Trophoblast cell (in vitro differentiated cells and primary cell): ENCODE measurements at places on chromosomes 1 and 21.
A peak's percentile ranks its signal among the peaks of the same experiment; 100 is the strongest.

DNA sequence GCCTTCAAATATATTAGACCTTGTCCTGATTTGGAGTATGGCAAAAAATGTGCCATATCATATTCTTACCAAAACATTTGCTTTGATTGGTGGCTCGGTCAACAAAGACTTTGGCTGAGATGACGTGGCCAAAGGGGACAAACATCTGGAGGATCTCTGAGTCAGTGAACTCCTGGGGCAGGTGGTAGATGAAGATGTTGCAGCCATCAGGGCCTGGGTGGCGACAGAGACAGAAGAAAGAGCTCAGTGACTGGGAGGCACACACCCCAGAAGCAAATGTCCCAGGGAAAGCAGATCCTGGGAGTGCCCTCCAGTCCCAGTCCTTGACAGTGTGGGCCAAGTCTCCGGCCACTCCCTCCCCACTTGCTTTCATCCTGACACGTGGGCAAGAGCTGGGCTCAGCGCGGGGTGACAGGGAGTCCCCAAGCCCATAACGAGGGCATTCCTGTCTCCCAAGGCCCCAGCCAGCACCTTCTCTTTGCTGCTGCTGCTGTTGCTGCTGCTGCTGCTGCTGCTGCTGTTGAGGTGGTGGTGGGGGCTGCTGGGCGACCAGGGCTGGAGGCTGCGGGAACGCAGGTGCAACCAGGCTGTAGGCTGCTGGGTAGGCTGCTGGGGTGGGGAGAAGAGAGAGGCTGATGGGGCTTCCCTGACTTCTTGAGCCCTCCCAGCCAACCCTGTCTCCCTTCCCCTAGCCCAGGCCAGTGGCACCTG lies 10.7 kb downstream of the CELF3 start:
- peak; percentile 40 for DNase-seq

GRCh38 chr1:61183471-61184039 lies 101.2 kb downstream of the NFIA start:
- no peak for DNase-seq

DNA sequence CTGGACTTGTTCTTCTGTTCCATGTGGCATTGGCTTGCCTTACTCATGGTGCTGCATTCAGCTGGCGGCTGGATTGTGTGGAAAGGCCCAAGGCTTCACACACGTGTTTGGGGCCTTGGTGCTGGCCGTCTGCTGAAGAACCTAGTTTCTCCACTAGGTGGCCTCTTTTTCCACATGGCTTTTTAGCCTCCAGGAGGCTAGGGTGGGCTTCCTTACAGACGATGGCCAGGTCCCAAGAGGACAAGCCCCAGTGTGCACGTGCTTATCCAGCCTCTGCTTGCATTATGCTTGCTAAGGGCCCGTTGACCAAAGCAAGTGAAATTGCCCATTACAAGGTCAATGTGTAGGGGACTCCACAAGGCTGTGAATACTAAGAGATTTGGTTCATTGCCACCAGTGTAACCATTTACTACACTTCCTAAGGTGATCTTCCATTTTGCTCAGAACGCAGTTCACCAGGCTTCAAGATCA lies 47.5 kb upstream of the FOXO6 start:
- DNase-seq = peak; percentile 21

DNA sequence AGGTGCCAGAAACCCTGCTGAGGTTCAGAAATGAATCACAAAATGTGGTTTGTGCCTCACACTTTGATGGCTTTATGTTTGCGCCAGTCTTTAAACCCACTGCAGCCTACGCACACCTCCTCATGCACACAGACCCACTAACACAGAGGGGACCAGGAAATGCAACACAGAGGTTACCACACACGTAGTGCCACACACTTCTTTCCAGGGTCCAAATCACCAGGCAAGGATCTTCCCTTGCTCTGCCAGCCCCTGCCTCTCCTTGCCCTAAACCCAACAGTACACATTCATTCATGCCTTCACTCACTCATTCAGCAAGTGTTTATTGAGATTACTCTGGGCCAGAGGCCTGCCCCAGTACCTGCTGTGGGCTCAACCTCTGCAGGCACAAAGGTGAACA lies 17.5 kb downstream of the MAB21L3 start:
- DNase-seq = no peak

DNA sequence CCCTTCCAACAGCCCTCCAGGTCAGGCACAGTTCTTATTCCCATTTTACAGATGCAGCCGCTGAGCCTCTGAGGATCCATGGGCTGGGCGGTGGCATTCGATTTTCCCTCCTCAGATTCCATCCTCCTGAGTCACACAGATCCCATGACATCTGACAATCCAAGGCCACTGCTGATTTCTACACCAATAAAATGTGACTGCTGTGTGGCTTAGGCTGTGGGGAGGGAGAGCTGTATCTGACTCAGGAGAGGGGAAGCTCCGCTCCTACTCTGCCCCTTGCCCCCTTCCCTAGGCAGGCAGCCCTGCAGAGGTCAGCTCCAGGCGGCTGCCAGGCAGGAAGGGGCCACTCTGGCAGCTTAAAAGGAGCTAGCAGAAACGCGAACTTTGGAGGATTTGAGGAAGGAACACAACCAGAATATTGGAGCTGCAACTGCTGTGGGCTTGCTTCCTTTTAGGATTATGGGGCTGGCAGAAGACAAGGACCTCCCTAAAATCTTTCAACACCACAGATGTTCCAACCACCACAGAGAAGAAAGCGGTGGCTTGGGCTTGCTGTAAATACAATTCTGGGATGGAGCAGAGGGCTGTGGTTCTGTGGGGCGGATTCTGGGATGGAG lies 50.0 kb downstream of the MRPL37 start:
- DNase-seq = peak; percentile 85

DNA sequence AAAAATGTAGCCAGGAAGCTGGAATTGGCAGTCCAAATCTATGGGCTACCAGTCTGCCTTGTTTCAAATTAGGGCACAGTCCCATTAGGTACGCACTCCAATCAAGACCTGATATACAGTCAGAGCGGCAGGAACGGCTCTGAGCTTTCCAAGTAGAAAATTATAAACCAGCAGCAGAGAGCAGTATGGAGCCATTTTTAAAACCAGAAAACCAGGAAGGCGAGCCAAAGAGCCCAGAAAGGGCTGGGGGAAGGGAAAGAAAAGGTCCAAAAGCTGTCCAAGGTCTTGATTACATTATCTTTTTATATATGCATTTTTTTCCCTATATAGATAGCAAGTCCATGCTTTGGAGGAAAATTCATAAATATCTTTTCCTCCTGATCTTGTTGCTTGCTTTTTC lies 719.0 kb downstream of the RWDD3 start:
- peak; percentile 10 for DNase-seq

DNA sequence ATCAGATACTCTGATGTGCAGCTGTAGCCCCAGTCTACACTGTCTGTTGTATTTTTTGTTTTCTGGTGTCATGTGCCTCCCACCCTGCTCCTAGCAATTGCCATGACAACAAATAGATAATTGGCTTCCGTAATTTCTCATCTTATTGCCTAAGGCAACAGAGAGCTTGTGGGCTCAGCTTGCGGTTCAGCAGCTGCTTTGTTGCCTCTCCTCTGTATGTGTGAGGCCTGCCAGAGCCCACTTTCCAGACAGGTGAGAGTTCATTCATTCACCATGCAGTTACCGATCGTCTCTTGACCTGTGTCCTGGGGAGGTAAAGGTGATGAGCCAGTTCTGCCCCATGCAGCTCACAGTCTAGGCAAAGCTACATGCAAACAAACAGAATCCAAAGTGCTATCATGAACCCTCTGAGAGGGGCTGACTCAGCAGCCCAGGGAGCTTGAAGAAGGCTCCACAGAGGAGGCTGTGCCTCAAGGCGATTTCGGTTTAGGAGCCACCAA lies 11.9 kb downstream of the LGALS8 start:
- no peak for DNase-seq

- no peak for DNase-seq
Observed at GRCh38 chr1:109639841-109640184, 16.1 kb upstream of the GSTM4 start.

DNA sequence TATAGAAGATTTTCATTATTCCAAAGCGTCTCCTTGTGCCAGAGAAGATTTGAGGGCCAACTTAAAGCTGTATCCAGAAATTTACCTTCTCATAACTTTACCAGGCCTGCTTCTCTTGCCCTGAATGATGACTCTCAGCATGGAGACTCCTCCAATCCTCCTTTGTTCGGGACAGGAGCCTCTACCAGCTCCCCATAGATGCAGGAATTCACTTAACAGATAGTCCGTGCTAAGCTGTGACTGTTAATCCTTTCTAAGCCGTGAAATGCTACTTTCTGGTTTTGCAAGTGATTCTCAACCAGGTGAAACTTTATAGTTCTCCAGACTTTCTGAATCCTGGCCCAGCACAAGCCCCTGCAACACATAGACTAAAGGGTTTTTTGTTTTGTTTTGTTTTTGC lies 31.8 kb upstream of the KCND3 start:
- DNase-seq = no peak

- DNase-seq = no peak
Observed at GRCh38 chr21:41367301-41367944, 5.6 kb downstream of the MX2 start.

- DNase-seq = no peak
Observed at GRCh38 chr1:116345011-116345410, 28.0 kb upstream of the ATP1A1 start.

DNA sequence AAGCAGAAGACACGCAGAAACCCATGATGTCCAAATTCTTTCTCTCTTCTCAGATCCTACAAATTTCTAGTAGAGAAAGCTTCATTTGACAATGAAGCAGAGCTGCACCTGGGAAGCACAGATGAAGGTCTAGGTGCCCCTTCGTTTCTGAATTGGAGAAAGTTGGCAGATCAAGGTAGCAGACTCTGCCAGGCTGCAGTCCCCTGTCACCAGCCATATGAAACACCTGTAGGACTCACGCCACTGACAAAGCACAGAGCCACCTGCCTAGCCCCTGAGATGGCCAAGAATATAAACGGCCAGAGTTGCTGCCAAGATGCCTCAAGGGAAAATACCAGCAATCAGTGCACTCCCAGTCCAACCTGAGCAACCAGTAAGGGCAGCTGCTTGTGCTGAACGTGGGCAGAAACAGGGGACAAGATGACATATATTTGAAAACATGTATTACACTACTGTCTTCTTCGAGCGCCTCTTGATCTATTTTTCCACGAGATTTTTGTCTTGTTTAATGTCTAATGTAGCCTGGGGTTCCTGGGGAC lies 20.6 kb upstream of the PLEKHA6 start:
- DNase-seq = peak; percentile 97

- DNase-seq = no peak
Observed at GRCh38 chr1:5903680-5904079, 88.5 kb downstream of the NPHP4 start.

DNA sequence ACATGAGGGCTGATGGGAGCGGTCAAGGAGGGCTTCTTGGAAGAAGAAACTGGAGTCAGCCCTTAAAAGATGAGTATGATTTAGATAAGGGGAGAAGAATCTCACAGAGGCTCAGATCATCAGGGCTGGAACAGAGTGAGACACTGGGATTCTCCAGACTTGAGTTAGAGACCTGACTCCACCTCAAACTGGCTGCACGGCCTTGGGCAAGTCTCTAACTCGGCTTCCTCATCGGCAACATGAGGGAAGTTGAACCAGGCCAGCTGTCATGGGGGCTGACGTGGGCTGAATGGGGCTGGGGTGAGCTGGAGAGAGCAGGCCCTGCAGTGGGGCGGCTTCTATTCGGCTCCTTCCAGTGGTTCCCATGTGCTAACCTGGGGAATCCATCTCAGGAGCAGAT lies 2.5 kb downstream of the C1QC start:
- peak; percentile 57 for DNase-seq

DNA sequence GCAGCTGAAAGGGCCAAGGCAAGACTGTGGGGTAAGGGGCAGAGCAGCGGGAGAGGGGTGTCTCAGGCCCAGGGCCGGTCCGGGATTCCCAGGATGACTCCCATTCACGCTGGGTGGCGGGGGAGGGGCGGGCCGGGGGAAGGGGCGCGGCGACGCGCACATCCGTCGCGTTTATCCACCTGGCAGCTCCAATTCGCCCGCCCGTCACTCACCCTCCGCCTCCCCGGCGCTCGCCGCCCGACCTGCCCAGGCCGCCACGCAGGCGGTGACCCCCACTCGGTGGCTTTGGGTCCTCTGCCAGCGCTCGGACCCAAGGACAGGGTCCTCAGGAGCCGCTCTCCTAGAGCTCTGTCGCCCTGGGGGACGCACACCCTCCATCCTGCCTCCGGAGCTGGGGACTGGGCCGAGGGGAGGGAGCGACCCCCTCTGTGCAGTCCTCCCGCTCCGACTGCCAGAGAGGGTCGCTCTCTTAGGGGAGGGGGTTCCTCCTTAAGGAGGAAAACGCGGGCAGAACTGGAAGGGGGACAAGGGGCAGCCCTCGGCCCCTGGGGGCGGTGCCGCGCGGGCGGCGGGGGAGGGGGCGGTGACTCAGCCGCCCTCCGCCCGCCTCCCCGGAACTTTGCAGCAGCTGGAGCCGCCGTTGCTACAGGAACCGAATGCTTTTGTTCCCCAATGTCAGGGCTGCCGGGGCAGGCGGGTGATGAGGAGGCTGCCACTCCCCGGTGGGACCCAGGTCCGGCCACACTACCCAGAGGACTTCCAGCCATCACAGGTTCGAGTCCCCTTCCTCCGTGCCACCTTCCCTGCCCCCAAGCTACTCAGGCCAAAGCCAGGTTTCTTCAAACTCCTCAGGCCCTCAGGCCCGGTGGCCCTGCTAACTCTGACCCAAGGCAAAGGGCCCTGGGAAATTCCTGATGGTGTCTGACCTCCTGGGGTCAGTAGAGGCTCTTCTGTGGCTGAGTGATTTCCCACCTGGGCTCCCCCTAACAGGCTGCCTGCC lies 3.4 kb downstream of the ADGRB2 start:
- DNase-seq = peak; percentile 66

DNA sequence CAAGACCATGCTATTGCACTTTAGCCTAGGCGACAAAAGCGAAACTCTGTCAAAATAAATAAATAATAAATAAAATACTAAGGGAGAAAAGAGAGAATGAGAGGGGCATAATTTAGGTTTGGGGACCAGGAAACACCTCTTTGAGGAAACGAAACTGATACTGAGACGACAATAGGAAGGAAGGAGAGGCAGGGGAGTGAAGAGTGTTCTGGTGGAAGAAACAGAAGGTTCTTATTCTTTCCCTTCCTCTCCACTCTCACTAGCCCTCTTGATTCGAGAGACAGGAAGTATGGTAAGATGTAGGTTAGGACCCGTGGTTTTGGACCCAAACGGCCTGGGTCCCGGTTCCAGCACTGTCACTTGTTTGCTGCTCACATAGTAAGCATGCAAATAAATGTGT lies 1.6 kb upstream of the NKAIN1 start:
- no peak for DNase-seq

DNA sequence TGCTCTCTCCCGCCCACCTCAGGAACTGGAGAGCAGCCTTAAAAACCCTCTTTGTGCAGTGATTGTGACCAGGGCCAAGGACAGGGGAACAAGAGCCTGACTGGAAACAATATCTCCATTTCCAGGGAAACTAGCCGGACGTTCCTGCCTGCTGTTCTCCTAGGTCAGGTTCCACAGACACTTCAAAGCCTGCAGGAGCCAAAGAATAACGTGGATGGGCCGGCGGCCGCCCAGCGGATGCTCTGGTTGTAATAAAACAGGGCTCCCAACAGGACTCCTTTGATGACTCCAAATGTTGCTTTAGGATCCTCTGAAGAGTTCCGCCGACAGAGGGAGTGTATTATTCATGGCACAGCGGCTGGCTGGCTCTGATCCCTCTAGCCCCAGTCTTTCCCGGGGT lies 162.2 kb downstream of the PLXNA2 start:
- no peak for DNase-seq
